ENCODE measurements at places on chromosomes 6 and 20.

DNA sequence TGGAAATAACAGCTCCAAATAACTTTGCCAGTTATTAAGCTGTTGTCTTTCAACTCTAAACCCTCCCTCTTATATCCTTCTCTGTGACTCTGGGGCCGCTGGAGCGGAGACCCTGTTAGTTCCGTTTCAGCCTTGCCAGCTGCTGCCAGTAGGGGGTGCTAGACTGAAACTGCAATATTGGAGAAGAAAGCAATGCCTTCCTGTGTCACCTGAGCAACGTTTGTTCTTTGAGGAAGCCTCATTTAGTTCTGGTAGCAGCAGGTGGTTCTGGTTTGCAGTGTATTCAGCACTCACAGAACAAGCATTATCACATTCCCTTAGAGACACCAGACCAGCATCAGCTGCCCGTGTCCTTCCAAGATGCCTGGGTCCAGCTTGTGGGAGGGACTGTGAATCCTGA lies 22.9 kb upstream of the JAG1 start:
- no peak for DNase-seq

DNA sequence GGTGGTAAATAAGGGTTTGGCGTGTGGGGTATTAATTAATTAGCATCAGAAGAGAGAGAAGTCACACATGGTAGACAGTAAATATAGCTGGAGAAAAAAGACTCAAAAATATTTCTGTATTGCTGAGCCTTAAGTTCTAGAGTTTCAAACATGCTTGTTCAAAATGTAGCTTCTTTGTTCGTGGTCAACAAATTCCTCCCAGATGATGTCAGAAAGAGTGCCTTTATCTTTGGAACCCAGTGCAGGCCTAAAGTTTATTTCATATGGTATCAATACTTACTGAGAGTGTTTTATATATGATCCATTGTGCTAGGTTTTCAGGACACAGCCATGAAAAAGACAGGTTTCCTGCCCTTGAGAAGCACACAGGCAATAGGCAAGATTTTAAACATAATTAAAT lies 18.3 kb downstream of the MARCKS start:
- DNase-seq = no peak

DNA sequence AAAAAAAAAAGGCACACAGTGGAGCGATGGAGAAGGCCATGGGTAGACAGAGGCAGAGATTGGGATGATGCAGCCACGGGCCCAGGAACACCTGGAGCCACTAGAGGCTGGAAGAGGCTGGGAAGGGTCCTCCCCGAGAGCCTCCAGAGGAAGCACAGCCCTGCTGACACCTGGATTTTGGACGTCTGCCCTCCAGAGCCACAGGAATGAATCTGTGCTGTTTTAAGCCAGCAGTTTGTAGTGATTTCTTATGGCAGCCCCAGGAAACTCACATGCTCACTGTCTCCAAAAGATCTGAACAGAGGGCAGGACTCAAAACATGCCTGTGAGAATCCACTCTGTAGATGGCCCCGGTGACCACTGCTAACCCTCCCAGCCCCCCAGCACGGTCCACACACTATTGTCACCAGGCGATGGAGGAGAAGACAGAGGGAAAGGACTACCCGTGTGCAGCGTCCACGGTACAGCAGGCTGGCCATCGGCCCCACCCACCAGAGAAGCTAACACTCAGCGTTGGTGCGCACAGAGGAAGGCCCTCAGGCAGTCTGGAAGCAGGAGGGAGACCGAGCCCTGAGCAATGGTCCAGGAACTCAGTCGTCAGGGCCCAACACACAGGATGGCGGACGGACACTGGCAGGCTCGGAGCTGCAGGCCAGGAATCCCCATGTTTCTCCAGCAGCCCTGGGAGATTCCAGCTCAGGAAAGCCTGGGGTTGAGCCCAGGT lies 99.7 kb downstream of the BMP7 start:
- no peak for DNase-seq

DNA sequence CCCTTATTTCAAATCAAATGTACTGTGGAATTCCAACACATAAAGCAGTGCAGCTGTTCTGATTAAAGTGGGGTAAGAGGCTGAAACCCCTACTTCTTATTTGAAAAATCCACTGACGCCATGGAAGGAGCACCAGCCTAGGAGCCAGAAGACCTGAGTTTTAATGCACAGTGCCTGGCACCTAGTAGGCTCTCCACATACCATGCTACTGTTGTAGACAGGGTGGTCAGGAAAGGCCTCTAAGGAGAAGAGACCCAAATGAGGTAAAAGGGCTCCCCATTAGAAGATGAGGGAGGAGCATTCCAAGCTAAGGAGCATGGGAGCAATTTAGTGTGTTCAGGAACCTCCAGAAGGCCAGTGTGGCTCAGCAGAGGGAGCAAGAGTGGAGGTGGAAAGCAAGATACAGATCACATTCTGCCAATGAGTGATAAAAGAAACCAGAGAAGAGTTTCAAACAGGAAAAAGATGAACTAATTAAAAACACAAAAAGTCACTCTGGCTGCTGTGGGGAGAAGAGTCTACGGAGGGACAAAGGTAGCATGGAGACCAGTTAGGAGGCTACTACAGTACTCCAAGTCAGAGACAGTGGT lies 11.8 kb upstream of the ZNF76 start:
- DNase-seq = no peak

GRCh38 chr6:137581019-137581707 lies 87.0 kb upstream of the OLIG3 start:
- no peak for DNase-seq

GRCh38 chr6:45916692-45917091 lies 99.0 kb downstream of the CLIC5 start:
- DNase-seq = no peak

DNA sequence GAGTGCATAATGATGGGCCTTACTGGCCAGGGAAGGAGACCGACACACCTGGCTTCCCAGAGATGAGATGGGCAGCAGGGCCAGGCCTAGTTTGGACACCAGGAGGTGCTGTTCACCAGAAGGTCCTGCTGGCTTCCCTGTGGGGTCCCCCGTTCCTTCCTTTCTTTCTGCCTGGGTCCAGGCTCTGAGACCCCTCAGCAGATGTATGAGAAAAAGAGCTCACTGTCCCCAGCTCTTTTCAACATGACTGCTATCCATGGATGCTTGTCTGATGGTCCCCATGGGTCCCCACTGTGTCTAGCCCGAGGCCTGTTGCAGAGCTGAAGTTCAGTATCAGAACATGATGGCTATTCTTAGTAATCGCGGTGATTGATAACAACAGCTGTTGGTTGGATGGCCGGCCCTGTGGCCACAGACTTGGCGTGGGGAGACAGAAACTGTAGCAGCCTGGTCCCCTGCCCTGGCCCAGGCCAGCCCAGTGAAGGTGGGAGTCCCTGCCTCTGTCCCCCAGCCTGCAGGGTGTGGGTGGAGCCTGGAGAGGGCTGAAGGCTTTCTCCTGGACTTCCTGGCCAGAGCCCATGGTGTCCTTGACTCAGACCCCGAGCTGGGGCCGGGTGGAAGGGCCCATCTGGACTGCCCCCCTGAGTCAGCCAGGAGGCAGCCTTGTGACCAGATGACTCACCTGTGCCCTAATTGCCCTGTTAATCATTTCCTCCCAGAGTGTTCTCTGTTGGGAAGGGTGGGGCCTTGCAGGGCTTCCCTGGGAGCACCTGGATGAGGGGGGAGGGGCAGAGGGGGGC lies 9.9 kb upstream of the BAK1 start:
- DNase-seq = peak; percentile 32

DNA sequence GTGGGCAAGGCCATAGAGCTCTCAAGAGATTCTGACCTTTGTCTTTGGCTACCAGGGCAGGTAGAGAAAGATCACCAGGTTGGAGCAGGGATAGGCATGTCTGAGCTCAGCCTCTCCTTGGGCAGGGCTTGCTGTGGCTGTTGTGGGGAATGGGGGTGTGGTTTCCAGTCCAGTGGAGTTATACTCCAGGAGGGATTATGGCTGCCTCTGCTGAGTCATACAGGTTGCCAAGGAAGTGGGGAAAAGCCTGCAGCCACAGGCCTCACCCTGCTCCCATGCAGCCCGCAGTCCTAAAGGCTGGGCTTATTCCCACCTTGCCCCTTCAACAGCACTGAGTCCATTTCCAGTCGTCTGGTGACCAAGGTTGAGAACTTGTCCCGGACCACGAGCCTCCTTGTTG lies 21.9 kb downstream of the MEP1A start:
- no peak for DNase-seq

DNA sequence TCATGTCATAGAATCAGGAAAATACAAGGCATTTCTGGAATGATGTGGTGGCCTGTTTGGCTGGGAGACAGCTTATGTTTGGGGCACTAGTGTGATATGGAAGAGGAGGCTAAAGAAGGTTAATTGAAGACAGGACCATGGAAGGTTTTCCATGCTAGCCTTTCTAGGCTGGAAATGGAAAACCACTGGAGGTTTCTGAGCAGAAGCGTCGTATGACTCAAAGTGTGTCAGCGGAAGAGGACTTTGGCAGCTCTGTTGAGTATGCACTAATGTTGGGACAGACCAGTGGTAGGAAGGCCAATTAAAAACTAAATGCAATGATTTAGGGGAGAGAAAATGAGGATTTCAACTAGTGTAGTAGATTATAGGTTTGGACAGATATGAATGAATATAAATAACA lies 413.1 kb downstream of the PLCB1 start:
- DNase-seq = no peak

GRCh38 chr20:38321959-38322598 lies 18.1 kb downstream of the BPI start:
- DNase-seq = no peak

- DNase-seq = no peak
Measured at GRCh38 chr6:3037638-3038365, 30.5 kb upstream of the RIPK1 start.

DNA sequence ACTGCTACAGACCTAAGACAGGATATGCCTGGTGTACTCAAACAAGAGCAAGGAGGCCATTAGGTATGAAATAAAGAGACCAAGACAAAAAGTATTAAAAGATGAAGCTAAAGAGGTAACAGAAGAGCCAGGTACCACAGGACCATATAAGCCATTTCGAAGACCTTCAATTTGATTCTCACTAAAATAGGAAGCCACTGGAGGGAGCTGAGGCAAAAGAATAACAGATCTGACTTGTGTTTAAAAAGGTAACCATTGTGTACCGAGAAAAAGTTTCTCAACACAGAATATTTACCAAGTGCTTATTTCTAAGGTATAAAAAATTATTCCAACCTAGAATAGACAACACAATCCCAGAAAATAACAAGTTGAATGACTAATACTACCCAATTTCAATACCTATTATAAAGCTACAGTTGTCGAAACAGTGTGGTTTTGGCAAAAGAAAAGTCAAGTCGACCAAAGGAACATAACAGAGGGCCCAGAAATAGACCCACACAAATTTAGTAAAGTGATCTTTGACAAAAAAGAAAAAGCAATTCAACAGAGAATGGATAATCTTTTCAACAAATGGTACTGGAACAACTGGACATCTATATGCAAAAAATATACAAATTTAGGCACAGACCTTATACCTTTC lies 125.3 kb upstream of the DST start:
- no peak for DNase-seq

DNA sequence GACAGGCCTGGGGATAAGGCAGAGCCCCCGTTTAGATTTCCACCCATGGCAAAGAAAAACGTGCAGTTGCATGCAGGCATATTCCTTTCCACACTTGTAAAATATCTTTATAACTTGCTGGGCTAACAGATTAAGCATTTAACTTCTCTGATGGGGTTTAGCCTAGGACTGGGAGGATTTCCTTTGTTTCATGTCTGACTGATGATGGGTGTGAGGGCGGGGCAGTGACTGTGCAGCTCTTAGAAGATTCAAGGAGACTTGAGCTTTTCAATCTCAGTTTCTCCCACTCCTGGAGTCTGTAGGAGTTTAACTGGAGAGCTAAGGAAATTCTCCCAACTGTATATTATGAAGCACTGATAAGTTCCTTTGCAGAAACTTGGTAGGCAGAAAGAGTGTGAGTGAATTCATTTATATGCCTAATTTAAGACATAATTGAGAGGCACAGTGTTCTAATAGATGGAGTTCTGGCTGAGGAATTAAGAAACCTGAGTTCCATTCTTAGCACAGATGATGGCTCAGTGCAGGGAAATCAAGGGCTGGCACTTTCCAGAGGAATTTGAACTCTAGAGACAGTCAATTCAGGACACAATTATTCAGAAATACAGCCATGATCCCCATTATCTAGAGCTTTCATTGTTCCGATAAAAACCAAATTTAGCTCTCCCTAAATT lies 214.6 kb upstream of the CNR1 start:
- no peak for DNase-seq

- DNase-seq = no peak
Measured at GRCh38 chr20:25860531-25861150, 164.0 kb upstream of the ZNF337 start.

DNA sequence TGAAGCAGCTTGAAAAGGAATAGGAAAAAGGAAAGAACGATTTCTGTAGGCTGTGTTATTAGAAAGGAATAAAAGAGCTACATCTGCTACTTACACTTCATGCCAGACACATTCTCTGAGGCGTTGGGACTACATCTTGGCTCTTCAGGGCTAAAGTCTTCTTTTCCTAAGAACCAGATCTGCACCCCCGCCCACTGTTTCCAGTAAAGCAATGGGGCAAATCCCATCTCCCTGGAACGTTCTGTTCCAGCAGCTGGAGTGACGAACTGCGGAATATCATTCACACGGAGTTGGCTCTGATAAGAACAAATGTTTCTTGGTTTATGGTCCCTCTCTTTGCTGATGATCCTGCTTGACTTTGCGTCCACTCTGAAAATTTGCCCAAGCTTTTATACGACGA lies 26.9 kb downstream of the FAM50B start:
- no peak for DNase-seq

DNA sequence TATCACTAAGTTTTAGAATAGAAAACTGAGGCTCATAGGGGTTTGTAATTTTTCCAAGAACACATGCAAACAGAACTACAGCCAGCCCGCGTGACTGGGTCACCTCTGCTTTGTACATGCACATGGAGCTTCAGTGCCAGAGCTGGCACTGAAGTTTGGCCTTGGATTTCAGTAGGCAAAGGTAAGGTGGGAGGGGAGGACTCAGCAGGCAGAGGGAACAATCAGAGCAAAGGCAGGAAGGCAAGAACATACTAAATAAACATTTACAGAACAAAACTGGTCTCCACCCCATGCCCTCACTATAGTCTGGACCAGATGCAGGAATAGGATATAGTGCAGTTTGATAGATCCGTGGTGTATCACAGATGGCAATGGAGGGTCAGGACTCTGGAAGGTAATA lies 13.6 kb upstream of the ABRACL start:
- no peak for DNase-seq

GRCh38 chr6:75084872-75085381 lies 120.9 kb downstream of the COL12A1 start:
- DNase-seq = peak; percentile 15

Measured in NCI-H510A (cell line).